ENCODE measurements at places on chromosomes 13 and 19.
A peak's percentile ranks its signal among the peaks of the same experiment; 100 is the strongest.

DNA sequence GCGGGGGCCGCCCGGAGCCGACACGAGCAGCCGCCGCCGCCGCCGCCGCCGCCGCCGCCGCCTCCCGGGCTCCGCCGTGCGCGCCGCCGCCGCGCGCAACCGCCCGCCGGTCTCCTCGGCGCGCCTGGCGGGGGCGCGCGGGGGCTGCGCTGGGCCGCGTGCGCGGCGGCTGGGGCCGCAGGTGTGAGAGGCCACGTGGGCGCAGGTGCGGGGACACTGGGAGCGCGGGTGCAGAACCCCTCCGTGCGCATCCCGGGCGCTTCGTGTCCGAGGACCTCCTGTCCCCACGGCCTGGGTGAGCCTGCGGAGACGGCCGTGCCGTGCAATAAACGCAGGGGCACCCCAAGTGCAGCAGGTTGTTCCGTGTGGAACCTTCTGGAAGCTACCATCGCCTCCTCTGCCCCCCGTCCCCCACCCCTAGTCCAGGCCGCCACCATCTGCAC, at the start of gene LINGO3:
LINGO3 (minus strand) TSS at position 41 of the 443 bp plus-strand sequence. CDS start 16,378 bp downstream, outside the sequence.
- H3K27me3 ChIP-seq, result no peaks in the 10 kb centered on the region
- no peak for DNase-seq
- peak within 1 kb of the TSS; percentile 34 for H3K4me3 ChIP-seq
- no peaks in the 10 kb centered on the region for H3K4me1 ChIP-seq

DNA sequence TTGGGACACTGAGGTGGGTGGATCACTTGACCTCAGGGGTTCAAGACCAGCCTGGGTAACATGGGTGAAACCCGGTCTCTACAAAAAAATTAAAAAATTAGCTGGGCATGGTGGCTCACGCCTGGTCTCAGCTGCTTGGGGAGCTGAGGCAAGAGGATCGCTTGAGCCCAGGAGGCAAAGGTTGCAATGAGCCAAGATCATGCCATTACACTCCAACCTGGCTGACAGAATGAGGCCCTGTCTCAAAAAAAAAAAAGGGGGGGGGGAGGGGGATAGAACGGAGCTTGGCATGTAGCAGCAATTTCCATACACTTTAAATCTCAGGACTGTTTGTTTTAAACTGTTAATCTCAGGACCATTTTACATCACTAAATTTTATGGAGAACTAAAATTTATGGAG, 2.2 kb downstream of the ACP7 start:
- DNase-seq, result no peak
- no peaks in the 10 kb centered on the region for H3K4me1 ChIP-seq
- H3K27me3 ChIP-seq, result peaks cover 57% of the 10 kb centered on the region
- no peak overlapping the region for H3K27ac ChIP-seq
- H3K4me3 ChIP-seq, result no peak overlapping the region

GRCh38 chr13:32910530-32910929, 105.7 kb upstream of the KL start:
- H3K36me3 ChIP-seq, result no peaks in the 10 kb centered on the region
- H3K27me3 ChIP-seq, result no peaks in the 10 kb centered on the region
- no peak for DNase-seq
- no peak overlapping the region for H3K27ac ChIP-seq
- no peak overlapping the region for H3K4me3 ChIP-seq
- H3K4me1 ChIP-seq, result no peaks in the 10 kb centered on the region

DNA sequence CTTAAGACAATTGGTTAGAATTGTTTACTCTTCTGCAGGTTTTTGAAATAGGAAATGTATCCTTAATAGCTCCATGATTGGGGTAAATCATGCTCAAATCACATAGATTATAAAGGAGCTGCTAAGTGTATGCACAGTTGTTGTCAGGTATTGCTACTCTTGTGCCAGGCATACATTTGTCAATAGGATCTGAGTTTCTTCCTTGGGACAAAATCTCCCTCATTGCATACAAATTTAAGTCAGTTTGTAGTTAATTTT, 109.3 kb upstream of the MLNR start:
- no peaks in the 10 kb centered on the region for H3K27me3 ChIP-seq

DNA sequence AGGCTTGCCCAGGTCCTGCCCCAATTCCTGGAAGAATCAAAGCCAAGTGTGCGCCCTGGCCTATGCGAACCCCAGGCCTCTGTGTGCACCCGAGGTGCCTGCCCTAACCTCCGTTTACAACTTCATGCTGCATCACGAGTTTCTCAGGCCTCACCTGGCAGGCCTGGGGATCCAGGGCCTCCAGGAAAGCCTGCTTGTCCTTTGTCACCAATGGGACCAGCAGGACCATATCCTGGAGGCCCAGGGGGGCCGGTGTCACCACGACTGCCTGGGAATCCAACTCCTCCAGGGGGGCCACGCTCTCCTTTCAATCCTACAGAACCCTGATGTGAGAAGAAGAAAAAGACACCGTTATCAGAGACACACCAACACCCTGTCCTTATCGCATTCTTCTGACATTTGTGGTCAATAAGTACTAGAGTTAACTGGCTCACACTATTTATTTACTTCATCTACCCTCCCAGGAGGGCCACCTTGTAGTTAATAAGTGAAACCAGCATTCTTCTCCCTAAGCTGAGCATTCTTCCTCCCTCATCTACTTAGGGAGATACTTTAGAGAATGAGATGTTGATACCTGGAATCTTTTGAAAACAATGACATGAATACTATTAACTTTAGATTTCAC, 120.6 kb downstream of the COL4A1 start:
- DNase-seq, result no peak
- H3K27ac ChIP-seq, result no peak overlapping the region
- H3K27me3 ChIP-seq, result no peaks in the 10 kb centered on the region
- no peaks in the 10 kb centered on the region for H3K36me3 ChIP-seq
- H3K4me1 ChIP-seq, result peaks cover 10% of the 10 kb centered on the region
- no peak overlapping the region for H3K4me3 ChIP-seq

DNA sequence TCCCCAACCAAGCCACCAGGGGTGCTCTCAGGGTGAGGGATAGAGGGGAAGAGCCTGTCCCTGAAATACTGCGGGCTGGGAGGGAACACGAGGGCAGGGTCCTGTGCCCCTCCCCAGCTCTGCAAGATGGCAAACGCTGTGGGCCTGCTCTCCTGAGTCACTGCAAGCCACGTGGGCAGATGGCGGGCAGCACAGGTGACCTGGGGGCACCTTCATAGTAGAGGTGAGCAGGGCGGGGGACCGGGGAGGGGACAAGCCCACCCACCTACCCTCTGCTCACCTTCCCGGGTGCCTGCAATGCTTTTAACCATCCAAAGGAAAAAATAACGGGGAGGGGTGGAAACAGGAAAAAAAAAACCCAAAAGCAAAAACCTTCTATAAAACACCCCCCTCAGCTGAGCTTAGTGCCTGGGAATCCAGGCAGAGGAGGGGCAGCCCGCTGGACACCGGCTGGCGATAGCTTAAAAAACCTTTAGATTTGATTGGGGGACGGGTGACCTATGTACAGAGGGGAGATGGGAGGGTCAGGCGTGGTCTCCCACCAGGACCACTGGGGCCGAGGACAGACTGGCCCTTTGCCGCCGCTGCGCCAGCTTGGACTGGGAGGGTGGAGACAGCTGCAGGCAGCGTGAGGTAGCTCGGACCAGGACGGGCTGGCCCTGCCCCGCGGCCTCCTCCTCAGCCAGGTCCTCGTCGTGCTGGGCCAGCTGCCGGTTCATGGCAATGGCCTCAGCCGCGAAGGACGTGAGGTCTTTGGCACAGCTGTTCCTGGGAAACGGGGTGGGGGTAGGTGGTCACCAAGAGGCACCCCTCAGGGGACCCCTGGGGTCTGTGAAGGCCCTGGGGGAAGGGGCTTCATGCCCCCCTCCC, 11.7 kb downstream of the MKNK2 start:
- DNase-seq, result no peak
- H3K27me3 ChIP-seq, result no peaks in the 10 kb centered on the region
- H3K4me1 ChIP-seq, result peaks cover 26% of the 10 kb centered on the region
- H3K27ac ChIP-seq, result peak overlapping the region; percentile 23
- peaks cover 41% of the 10 kb centered on the region for H3K36me3 ChIP-seq

- H3K27ac ChIP-seq, result no peak overlapping the region
- H3K36me3 ChIP-seq, result no peaks in the 10 kb centered on the region
- DNase-seq, result no peak
- no peaks in the 10 kb centered on the region for H3K27me3 ChIP-seq
Observed at GRCh38 chr13:59280297-59280696, 883.4 kb downstream of the DIAPH3 start.

GRCh38 chr19:30742406-30742938, 370.3 kb downstream of the ZNF536 start:
- no peak overlapping the region for H3K27ac ChIP-seq
- DNase-seq, result no peak
- H3K4me3 ChIP-seq, result no peak overlapping the region
- H3K4me1 ChIP-seq, result no peaks in the 10 kb centered on the region
- no peaks in the 10 kb centered on the region for H3K27me3 ChIP-seq

DNA sequence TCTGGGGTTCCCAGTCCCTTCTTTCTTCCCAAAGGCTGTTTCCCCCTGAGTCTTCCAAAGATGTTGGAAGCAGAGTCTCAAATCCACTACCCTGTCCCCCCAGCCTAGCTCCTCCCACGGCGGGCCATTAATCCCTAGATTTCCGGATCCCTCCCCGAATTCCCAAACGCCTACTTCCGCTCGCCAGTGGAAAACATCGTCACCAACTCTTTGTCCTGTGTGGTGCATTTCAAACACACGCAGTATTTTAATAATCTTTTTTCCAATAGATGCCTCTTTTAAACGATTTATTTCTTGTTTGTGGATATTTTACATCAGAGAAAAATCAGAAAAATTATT, 610 bp downstream of the ZNF791 start:
- peak overlapping the region; percentile 93 for H3K4me3 ChIP-seq
- H3K27ac ChIP-seq, result peak overlapping the region; percentile 94
- H3K27me3 ChIP-seq, result no peaks in the 10 kb centered on the region
- H3K4me1 ChIP-seq, result no peaks in the 10 kb centered on the region

DNA sequence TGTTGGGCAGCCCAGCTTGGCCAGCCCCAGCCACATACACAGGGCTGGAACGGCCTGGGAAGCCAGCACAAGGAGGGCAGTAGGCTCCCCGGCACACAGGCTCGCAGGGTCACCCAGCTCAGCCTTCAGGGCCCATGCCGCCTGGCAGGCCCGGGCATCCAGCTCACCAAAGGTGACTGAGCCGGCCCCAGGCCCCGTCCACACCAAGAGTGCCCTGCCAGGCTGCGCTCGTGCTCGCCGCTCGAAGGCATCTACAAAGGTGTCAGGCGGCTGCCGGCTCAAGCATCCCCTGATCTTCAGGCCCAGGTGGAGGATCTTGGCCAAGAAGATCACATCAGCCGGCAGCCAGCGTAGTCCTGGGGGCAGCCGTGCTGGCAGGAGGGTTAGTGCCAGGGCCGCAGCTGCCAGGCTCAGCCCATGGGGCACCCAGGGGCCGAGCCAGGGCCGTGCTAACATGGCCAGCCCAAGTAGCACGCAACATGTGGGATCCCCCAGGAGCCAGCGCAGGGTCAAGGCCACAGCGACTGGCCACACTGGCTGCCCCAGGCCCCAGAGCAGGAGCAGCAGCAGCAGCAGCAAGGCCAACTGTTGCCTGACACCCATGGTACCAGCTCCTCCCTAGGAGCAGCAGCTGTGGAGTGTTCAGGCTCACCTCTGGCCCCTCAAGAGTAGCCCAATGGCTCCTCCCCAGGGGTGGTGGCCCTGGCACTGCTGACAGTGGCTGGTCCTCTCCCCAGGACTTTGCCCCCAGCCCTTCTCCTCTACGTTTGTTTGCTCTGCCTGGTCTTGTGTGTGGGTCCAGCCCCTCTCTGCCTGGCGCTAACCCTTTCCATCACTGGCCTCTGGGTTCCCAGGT, at the start of gene SLC27A5:
SLC27A5 (minus strand) TSS at position 640 of the 856 bp plus-strand sequence; CDS start at position 603, 37 bp downstream.
- DNase-seq, result no peak
- H3K36me3 ChIP-seq, result peaks cover 6% of the 10 kb centered on the region
- no peaks in the 10 kb centered on the region for H3K27me3 ChIP-seq
- no peak within 1 kb of the TSS for H3K4me3 ChIP-seq

DNA sequence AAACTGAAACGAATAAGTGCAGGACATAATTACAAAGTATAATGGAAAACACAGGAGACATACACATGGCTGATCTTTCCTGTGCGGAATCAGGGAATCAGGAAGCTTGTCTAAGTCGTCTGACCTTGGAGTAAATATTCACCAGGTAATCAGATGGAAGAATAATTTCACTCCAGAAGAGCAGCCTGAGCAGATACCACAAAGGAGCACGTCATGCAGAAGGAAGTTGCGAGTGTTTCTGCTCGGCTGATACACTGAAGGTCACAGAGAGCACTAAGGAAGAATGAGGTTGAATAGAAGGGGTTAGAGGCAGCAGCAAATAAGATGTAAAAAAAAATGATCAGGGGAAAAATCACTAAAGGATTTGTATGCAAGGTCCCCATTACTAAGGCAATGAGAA, 122.3 kb upstream of the GPC6 start:
- no peaks in the 10 kb centered on the region for H3K27me3 ChIP-seq
- H3K4me3 ChIP-seq, result no peak overlapping the region
- no peaks in the 10 kb centered on the region for H3K4me1 ChIP-seq
- H3K36me3 ChIP-seq, result no peaks in the 10 kb centered on the region

- DNase-seq, result no peak
- no peaks in the 10 kb centered on the region for H3K36me3 ChIP-seq
- no peak overlapping the region for H3K4me3 ChIP-seq
- H3K27me3 ChIP-seq, result no peaks in the 10 kb centered on the region
- H3K27ac ChIP-seq, result peak overlapping the region; percentile 37
- peaks cover 8% of the 10 kb centered on the region for H3K4me1 ChIP-seq
Observed at GRCh38 chr19:4337906-4338440, 654 bp downstream of the STAP2 start.

DNA sequence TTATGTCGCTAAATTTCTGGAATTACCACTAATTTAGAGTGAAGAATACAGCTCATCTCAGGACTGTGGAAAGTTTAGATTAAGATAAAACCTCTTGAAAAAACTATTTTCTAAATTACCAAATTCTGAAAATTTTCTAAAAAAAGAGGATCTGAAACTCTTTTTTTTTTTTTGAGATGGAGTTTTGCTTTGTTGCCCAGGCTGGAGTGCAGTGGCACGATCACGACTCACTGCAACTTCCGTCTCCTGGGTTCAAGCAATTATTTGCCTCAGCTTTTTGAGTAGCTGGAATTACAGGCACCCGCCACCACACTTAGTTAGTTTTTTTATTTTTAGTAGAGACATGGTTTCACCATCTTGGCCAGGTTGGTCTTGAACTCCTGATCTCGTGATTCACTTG, 16.6 kb upstream of the ZNF253 start:
- no peak for DNase-seq
- no peaks in the 10 kb centered on the region for H3K27me3 ChIP-seq

DNA sequence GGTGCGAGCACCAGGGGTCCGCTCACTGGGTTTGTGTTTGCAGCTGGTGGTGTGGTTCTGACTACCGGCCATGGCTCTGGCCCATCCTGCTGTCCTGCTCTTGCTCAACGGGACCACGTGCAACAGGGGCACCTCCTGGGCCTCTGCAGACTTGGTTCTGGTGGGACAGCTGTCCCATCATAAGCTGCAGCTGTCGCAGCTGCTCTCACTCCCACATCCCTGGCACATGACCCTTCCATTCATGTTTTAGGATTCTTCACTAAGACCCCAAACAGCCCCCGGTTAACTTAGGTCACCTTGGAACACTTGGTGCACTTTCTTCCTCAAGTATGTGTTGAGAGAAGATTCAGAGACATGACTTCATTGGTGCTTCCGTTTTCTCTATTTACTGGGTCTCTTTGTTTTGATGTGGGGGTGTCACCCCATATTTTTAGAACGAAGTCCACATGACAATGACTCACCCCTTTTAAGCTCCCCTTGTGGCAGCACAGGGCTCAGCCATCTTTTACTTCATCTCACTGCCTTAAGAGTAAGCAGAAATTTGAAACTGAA, 68.4 kb upstream of the ARHGEF7 start:
- DNase-seq, result no peak
- no peaks in the 10 kb centered on the region for H3K36me3 ChIP-seq
- H3K27ac ChIP-seq, result no peak overlapping the region
- H3K4me1 ChIP-seq, result no peaks in the 10 kb centered on the region
